ENCODE measurements at places on chromosomes 11 and 22. TPM values are rescaled to one million over a fixed set of nuclear protein-coding genes. Genes with fewer than 3 reads are reported as not detected.
A peak's percentile ranks its signal among the peaks of the same experiment; 100 is the strongest.

DNA sequence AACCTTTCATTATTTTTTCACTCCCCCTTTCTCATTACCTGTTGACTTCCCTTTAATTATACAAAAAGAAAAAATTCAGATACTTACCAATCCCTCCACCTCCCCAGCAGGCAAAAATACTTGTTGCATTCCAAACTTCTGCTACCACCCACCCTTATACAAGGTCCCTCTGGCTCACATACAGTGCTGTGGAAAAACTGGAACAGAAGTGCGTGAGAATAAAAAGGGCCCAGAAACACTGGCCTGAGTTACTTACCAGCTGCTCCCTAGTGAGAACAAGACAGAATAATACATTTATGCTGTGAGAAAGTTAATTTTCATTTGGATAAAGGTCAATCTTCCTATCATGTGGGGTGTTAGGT, 46.9 kb upstream of the RAPSN start:
- H3K4me3 ChIP-seq = no peak overlapping the region
- DNase-seq = no peak
- H3K36me3 ChIP-seq = no peaks in the 10 kb centered on the region
- H3K27ac ChIP-seq = no peak overlapping the region
- no peaks in the 10 kb centered on the region for H3K27me3 ChIP-seq
- H3K4me1 ChIP-seq = peaks cover 30% of the 10 kb centered on the region

GRCh38 chr11:11669233-11669846, 47.5 kb upstream of the GALNT18 start:
- no peaks in the 10 kb centered on the region for H3K36me3 ChIP-seq
- no peaks in the 10 kb centered on the region for H3K4me1 ChIP-seq
- no peaks in the 10 kb centered on the region for H3K27me3 ChIP-seq
- no peak overlapping the region for H3K27ac ChIP-seq
- DNase-seq = no peak

- peaks cover 18% of the 10 kb centered on the region for H3K4me1 ChIP-seq
- no peak overlapping the region for H3K27ac ChIP-seq
- no peaks in the 10 kb centered on the region for H3K27me3 ChIP-seq
- no peaks in the 10 kb centered on the region for H3K36me3 ChIP-seq
- no peak overlapping the region for H3K4me3 ChIP-seq
- DNase-seq = no peak
Measured at GRCh38 chr11:128472128-128473089, 114.9 kb downstream of the ETS1 start.

- DNase-seq = no peak
- H3K4me1 ChIP-seq = peaks cover 10% of the 10 kb centered on the region
- H3K4me3 ChIP-seq = no peak overlapping the region
- H3K27ac ChIP-seq = no peak overlapping the region
- H3K27me3 ChIP-seq = no peaks in the 10 kb centered on the region
Measured at GRCh38 chr22:19103880-19104821, 18.1 kb downstream of the DGCR2 start.

DNA sequence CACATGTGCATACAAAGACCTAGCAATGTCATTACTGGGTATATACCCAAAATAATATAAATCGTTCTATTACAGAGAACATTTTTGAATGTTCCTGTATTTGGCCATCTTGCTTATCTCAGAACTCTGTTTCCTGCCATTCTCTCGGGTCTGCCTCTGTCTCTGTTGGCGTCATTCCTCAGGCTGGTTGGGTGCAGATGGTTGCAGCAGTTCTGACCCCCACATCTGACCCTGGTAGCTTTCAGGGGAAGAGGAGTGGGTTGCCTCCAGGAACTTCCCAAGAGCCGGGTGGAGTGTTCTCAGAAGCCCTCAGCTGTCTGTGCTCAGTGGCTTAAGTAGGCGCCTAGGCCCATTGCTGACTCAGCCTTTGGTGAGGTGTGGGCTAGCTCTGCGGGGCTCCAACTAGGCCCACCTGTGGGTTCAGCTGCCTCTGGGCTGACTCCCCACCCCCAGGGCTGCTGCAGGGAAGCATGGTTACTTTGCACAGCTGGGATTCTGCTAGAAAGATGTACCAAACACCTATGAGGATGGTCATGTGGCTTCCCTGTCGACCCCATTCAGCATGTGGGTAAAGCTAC, 114.0 kb downstream of the TBC1D22A start:
- no peaks in the 10 kb centered on the region for H3K27me3 ChIP-seq
- H3K27ac ChIP-seq = no peak overlapping the region

DNA sequence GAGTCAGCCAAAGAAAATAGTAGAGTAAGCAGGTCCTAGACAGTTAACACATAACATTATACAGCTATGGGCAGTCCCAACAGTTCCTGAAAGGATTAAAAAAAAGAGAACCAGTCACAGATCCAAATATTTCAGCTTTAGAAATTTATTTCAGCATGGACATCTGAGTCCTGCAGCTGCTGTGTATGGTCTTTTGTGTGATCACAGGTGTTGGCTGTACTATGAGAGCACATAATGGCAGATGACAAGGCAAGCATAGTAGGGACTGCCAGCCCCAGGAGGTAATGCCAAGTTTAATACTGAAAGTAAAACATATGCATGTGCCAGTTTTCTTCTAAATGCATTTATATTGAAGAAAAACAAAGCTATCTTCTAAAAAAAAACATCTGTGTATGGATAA, 158.1 kb downstream of the GRIA4 start:
- no peaks in the 10 kb centered on the region for H3K27me3 ChIP-seq
- H3K4me3 ChIP-seq = no peak overlapping the region
- DNase-seq = no peak
- no peak overlapping the region for H3K27ac ChIP-seq

GRCh38 chr11:111236383-111236782, 9.1 kb upstream of the POU2AF2 start:
- no peaks in the 10 kb centered on the region for H3K4me1 ChIP-seq
- no peaks in the 10 kb centered on the region for H3K36me3 ChIP-seq
- no peak overlapping the region for H3K4me3 ChIP-seq
- no peak for DNase-seq

- no peak overlapping the region for H3K27ac ChIP-seq
- no peak for DNase-seq
- no peaks in the 10 kb centered on the region for H3K27me3 ChIP-seq
- H3K4me1 ChIP-seq = no peaks in the 10 kb centered on the region
- no peaks in the 10 kb centered on the region for H3K36me3 ChIP-seq
Measured at GRCh38 chr11:40842750-40843339, 616.6 kb downstream of the LRRC4C start.

DNA sequence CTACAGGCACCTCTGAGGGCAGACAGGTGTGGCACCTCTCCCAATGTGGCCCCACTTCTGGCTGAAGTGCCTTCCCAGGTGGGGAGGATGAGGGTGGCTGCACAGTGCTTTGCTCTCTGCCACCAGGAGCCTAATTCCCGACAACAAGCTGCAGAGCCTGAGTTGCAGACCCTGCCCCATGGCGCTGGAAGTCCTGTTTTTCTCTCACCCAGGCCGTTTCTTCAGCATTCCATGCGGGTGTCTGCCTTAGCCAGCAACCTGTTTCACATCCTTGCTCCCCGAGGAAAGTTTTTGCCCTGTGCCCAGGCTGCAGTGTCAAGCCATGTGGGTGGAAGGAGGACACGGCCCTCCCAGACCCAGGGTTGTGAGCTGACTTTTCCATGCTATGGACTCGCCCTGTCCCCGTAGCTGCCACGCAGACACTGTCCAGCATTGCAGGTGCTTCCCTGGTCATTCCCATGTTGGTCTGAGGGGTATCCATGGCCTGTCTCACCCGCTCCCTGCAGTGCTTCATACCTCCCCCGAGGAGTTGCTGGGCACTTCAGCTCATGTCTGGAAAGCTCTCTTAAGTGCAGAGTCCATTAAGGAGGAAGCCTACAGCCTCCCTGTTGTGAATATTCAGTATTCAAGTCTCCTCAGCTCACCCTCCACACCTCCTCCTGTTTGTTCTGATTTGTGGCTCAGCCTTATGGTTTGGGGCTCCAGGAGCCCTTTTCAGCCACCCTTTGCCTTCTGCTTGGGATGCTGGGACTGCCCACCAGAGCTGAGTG, 2.9 kb downstream of the DAGLA start:
- H3K27ac ChIP-seq = no peak overlapping the region
- H3K36me3 ChIP-seq = no peaks in the 10 kb centered on the region
- no peaks in the 10 kb centered on the region for H3K27me3 ChIP-seq
- H3K4me3 ChIP-seq = no peak overlapping the region

GRCh38 chr11:83543706-83544439, 257.7 kb upstream of the CCDC90B start:
- no peaks in the 10 kb centered on the region for H3K27me3 ChIP-seq
- H3K4me3 ChIP-seq = no peak overlapping the region
- no peak for DNase-seq
- H3K27ac ChIP-seq = no peak overlapping the region
- H3K36me3 ChIP-seq = no peaks in the 10 kb centered on the region
- H3K4me1 ChIP-seq = no peaks in the 10 kb centered on the region

DNA sequence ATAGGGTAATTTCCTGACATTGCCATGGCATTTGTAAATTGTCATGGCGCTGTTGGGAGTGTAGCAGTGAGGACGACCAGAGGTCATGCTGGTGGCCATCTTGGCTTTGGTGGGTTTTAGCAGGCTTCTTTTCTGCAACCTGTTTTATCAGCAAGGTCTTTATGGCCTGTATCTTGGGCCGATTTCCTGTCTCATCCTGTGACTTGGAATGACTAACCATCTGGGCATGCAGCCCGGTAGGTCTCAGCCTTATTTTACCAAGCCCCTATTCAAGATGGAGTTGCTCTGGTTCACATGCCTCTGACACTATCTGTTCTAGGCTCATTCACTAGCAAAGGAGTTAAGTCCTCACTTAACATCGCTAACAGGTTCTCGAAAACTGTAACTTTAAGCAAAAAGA, 1374.2 kb downstream of the FAM181B start:
- H3K27me3 ChIP-seq = no peaks in the 10 kb centered on the region
- no peaks in the 10 kb centered on the region for H3K4me1 ChIP-seq
- no peak overlapping the region for H3K27ac ChIP-seq
- DNase-seq = no peak

GRCh38 chr11:126192361-126192760, 19.1 kb downstream of the RPUSD4 start:
- no peaks in the 10 kb centered on the region for H3K27me3 ChIP-seq
- DNase-seq = no peak
- no peak overlapping the region for H3K4me3 ChIP-seq
- no peaks in the 10 kb centered on the region for H3K36me3 ChIP-seq
- peak overlapping the region; percentile 32 for H3K27ac ChIP-seq

DNA sequence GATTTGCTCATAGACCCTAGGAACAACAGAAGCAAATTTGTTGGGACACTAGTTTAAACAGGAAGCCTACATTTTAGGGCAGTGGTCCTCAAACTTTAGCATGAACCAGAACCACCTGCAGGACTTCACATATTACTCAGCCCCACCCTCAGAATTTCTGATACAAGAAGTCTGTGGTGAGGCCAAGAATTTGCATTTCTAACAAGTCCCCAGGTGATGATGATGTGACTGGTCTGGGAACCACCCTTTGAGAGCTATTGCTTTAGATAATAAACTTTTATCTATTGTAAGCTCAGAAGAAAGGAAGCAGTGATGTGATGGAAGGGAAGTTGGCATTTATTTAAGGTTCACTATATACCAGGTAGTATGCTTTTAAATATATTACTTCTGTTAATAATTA, 194.0 kb downstream of the FAM181B start:
- no peak overlapping the region for H3K4me3 ChIP-seq
- DNase-seq = no peak
- H3K27ac ChIP-seq = no peak overlapping the region
- no peaks in the 10 kb centered on the region for H3K36me3 ChIP-seq

DNA sequence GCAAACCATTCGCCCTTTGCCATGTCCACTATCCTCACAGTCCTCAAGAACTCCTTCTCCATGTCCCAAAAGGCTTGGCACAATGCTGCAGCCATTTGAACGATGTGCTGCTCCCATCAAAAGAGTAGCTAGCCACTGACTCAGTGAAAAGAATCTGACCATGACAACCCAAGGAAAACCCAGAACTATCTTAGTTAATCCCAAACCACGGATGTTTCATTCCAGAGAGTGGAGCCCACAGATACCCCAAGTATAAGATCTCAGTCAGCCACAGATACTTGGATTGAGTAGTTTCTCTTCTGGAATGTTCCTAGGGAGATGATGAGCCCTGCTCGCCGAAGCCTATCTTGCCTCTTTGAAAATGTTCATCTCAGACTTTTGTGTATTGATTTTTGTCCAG, 176.9 kb downstream of the NAV2 start:
- no peaks in the 10 kb centered on the region for H3K27me3 ChIP-seq
- DNase-seq = no peak
- no peak overlapping the region for H3K27ac ChIP-seq
- H3K4me1 ChIP-seq = no peaks in the 10 kb centered on the region
- no peak overlapping the region for H3K4me3 ChIP-seq
- H3K36me3 ChIP-seq = no peaks in the 10 kb centered on the region

DNA sequence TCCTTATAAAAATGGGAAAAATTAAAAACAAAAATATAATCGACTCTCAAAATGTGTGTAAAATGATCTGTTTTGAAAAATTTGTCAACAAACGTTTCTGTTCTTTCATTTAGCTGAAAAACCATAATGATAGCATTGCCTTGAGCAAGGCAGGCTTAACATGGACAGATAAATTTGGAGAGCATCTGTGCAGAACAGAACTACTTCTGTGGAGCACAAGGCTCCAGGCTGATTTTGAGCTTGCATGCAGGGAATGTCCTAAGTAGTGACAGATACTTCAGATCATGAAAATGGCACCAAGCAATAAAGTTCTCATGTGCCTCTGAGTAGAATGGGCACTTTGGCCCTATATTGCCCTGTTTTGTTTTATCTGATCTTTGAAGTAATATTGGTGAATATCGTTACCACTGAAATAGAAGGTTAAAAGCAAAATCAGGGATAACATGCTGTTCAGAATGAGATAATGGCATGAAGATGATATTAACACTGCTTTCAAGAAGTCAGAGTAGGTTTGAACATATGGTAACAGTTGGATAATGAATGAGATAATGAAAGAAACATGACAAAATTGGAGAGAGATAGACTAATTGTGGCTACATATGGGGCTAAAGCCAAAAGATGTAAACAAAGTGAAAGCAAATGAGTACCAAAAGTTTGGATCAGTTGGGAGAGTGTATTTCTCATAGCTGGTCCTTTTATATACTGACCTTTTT, 730.5 kb upstream of the CCDC179 start:
- H3K36me3 ChIP-seq = no peaks in the 10 kb centered on the region
- no peaks in the 10 kb centered on the region for H3K4me1 ChIP-seq
- no peak overlapping the region for H3K4me3 ChIP-seq
- H3K27ac ChIP-seq = no peak overlapping the region

GRCh38 chr11:1628506-1629325, 859 bp upstream of the KRTAP5-5 start:
- H3K4me3 ChIP-seq = no peak overlapping the region
- peak; percentile 64 for DNase-seq
- no peak overlapping the region for H3K27ac ChIP-seq
- peaks cover 4% of the 10 kb centered on the region for H3K4me1 ChIP-seq
- no peaks in the 10 kb centered on the region for H3K36me3 ChIP-seq
- no peaks in the 10 kb centered on the region for H3K27me3 ChIP-seq

SLCO2B1 gene
- polyA plus RNA-seq = 18.2 TPM

FKBP2 gene
- 159 TPM for polyA plus RNA-seq

CADM1 gene
- 135 TPM for polyA plus RNA-seq

FGF4 gene
- polyA plus RNA-seq = 0.28 TPM

RASL10A gene
- 2.2 TPM for polyA plus RNA-seq

PTGDR2 gene
- polyA plus RNA-seq = 0.28 TPM

SMTNL1 gene
- 2.0 TPM for polyA plus RNA-seq

NPTXR gene
- 3.9 TPM for polyA plus RNA-seq

MMP26 gene
- 1.1 TPM for polyA plus RNA-seq
